SK-N-MC (cell line): ENCODE measurements at places on chromosomes 4 and X.

- no peak for DNase-seq
Measured at GRCh38 chr4:53490965-53491622, 100.2 kb downstream of the LNX1 start.

- DNase-seq = no peak
Measured at GRCh38 chrX:65900850-65901844, 138.7 kb downstream of the VSIG4 start.

DNA sequence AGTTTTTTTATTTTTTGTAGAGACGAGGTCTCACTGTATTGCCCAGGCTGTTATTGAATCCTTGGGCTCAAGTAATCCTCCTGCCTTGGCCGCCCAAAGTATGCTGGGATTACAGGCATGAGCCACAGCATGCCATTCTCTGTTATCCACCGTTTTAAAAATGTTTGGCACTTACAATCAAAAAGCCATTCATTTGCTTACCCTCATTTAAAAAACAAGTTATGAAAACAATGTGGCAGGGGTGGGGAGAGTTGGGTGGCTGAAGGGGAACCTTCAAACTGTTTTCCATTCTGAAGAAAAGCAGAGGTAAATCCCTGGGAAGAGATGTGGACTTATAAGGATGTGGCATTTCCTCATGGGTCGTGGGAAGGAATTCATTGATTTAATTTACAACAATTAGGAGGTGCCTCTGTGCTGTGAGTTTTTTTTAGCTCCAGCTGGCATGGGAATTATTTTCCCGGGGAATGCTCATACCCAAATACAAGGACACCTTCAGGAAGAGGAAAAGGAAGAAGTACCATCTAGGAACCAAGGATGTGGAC, 103.5 kb downstream of the MID1 start:
- DNase-seq = no peak

GRCh38 chr4:2825740-2826139, 17.9 kb upstream of the ADD1 start:
- DNase-seq = no peak

- DNase-seq = no peak
Measured at GRCh38 chrX:67692246-67692645, 148.4 kb downstream of the AR start.

DNA sequence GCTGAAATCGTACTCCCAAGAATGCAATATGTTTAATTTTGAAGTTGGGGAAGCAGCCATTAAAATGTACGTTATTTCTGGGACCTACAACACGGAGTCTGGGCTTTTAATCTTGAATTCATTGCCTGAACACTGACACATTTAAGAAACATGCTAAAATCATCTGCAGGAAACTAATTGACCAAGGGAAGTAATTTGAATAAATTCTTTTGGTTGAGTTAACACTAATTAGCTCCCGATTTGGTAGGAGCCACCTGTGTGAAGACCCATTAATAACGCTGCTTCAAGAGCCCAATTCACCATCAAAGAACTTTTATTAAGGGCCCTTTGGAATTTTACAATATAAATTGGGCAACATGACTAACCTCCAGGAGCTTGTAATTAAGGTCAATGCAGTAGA, 309.2 kb downstream of the RAB28 start:
- DNase-seq = no peak

- no peak for DNase-seq
Measured at GRCh38 chrX:108664701-108665100, 71.7 kb downstream of the IRS4 start.

- no peak for DNase-seq
Measured at GRCh38 chr4:87856816-87857215, 24.0 kb downstream of the MEPE start.

DNA sequence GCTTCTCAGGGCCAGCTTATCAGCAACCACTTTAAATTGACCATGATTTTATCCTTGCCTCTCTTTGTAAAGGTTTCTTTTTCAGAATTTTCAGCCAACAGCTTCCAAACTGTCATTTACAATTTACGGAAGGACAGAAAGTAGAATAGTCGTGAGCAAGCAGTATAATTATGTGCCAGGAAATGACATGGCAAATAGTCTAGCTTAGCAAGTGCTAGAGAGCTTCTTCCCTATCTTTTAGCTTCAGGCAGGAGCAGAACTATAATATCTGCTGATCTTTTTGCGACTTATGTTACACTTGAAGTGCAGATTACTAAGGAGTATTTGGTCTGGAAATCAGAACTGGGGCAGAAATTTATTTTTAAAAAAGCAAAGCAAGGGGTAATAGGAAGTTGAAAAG, 123.0 kb upstream of the AP1S2 start:
- no peak for DNase-seq

- DNase-seq = no peak
Measured at GRCh38 chrX:56969559-56969958, 25.8 kb downstream of the SPIN3 start.

DNA sequence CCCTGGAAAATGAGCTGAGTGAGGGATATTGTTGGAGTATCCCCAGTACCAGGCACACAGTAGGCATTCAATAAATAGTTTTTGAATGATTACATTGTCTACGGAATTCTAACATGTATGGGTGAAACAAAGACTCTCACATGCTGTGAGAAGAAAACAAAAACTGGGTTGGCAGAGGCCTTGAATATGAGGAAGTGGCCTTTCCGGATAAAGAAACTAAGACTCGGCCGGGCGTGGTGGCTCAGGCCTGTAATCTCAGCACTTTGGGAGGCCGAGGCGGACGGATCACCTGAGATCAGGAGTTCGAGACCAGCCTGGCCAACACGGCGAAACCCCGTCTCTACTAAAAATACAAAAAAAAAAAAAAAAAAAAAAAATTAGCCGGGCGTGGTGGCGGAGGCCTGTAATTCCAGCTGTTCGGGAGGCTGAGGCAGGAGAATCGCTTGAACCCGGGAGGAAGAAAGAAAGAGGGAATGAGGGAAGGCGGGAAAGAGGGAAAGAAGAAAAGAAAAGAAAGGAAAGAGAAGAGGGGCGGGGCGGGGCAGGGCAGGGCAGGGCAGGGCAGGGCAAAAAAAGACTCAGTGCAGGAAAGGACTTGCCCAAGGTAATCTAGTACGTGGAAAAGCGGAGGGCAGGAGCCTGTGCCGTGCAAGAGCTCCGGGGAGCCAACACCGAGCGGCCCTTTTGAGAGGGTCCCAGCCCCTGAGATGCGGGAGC, 689 bp upstream of the TMA16 start:
- no peak for DNase-seq

DNA sequence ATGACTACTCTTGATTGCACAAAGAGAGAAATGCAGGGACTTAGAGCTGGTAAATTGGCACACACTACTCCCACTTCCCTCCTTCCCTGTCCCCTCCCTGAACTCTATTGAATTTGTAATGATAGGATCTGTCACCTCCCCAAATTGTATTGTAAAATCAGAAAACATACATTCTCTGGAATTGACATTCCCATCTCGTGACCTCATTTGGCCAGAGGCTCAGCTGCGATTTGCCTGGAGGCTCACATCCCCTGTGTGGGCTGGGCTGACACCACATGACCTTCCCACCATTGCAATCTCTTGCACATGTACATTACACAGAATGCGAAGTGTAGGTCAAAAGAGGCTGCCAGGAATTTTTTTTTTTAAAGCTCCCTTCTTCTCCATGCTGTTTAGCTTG, 172.1 kb downstream of the MID1IP1 start:
- DNase-seq = no peak

- no peak for DNase-seq
Measured at GRCh38 chrX:154987940-154988339, 34.6 kb downstream of the F8 start.

DNA sequence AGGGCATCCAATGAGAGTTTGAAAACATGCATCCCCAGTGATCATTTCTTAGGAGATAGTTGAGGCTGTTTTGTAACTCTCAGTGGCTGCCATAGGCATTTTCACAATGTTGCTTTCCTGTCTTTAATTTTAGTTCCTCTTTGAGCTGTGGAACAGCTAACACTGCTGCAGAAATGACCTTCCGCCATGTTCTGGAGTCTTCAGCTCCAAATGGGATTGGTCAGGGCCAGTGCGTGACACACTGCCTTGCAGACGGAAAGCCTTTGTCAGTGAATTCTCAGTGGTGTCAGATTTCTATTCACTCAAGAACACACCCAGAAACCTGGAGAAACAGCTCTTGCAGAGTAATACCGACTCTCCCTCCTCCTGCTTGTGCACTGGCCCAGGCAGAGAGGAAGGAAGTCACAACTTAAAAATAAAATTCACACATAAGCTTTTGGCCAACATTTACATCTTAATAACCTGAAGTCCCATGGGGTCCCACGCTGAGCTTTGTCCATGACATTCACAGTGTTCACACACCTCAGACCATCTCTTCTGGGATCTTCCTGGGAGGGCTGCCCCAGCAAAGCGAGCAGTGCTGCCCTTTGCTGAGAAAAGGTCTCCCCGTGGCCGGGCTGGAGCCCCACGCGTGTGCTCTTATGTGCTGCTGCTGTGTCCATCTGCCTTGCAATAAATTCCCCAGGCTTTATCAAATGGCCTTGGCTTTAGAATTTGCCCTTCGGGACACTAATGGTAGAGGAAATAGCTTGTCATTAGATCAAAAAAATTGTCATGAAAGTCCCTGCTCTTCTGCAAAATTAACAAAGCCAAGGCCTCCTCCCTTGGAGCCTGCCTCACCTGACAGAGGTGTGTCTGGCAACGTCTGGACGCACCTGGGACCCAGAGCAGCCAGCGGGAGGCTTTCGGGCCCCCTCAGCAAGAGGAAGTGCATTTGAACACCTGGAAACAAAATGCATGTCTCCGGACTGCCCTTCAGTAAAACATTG, 126.8 kb downstream of the IRF2 start:
- no peak for DNase-seq

GRCh38 chr4:106766519-106766918, 269.6 kb downstream of the DKK2 start:
- DNase-seq = no peak

GRCh38 chr4:165209796-165210195, 2.4 kb downstream of the KLHL2 start:
- no peak for DNase-seq

- no peak for DNase-seq
Measured at GRCh38 chr4:8459867-8460445, 19.4 kb downstream of the TRMT44 start.

DNA sequence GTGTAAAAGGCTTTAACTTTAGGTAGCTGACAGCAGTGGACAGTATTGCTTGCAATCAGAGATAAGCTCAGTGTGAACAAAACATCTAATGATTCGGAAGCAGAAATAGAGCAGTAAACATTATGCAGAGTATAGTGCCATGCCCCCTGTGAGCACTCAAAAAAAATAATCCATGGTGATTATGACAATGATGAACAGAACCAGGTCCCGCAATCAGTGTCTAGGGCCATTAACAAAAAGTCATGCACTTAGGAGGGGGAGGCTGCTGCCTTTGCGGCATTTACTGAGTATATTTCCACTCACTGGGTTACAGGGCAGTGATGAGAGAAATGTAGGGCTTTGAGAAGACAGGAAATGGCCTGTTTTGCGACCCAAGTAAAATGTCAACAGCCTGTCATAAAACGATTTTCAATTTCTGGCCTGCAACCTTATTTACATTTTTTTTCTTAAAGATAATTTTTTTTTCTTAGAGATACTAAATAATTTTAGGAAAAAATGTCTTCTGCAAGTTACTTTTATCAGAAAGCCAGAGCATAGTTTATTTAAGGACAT, 27.3 kb upstream of the NEIL3 start:
- DNase-seq = no peak

GRCh38 chr4:1336088-1336491, 10.9 kb upstream of the UVSSA start:
- DNase-seq = no peak

- DNase-seq = no peak
Measured at GRCh38 chrX:134461437-134461836, 1.5 kb downstream of the HPRT1 start.

GRCh38 chrX:95539041-95539440, 1145.6 kb upstream of the DIAPH2 start:
- no peak for DNase-seq

GRCh38 chr4:174554231-174554728, 32.0 kb upstream of the HPGD start:
- no peak for DNase-seq
